ENCODE measurements at places on chromosomes 13 and 19. TPM values are rescaled to one million over a fixed set of nuclear protein-coding genes. Genes with fewer than 3 reads are reported as not detected.

DNA sequence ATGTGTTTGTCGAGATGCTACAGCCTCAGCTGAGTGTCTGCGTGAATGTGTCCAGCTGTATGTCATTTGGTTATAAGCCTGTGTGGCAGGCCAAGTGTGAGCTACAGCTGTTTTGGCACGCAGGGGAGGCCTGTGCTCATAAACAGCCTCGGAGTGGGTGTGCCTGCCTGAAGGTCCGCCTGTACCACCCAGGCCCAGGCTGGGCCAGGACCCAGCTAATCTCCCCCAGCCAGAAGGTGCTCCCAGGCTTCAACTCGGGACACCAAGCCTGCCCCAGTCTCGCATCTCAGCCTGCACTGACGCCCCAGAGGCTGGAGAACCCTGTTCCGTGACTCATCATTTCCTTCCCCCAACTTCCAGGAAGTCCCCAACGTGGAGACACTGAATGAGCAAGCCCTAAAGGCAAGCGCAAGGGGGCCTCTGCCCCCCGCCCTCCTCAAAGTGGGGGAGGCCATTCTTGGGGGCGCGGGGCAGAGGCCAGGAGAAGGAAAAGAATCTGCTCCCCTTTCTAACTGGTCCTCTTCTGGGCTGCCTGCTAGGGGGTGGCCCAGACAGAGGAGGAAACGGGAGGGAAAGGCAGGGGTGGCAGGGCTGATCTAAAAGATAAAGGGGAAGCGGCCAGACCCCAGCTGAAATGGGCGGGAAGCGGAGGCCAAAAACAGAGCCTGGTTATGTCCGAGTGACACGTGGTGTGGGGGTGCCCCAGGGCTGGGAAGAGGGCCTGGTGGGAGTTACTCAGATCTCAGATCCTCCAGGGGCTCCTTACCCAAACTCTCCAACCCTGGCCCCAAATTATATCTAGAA, 2.0 kb downstream of the SLC1A5 start:
- peak; percentile 90 for DNase-seq

EID2 gene
- 5.7 TPM for total RNA-seq

ICAM4 gene
- total RNA-seq: 0.27 TPM

MAG gene
- not detected for total RNA-seq

DNA sequence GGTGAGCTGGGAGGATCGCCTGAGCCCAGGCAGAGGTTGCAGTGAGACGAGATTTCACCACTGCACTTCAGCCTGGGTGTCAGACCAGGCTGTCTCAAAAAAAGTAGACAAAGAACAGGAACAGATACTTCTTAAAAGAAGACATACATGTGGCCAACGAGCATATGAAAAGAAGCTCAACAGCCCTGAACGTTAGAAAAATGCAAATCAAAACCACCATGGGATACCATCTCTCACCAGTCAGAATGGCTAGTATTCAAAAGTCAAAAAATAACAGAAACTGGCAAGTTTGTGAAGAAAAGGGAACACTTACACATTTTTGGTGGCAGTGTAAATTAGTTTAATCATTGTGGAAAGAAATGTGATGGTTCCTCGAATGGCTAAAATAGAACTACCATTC, 3.0 kb upstream of the LGALS14 start:
- no peak for DNase-seq

DNA sequence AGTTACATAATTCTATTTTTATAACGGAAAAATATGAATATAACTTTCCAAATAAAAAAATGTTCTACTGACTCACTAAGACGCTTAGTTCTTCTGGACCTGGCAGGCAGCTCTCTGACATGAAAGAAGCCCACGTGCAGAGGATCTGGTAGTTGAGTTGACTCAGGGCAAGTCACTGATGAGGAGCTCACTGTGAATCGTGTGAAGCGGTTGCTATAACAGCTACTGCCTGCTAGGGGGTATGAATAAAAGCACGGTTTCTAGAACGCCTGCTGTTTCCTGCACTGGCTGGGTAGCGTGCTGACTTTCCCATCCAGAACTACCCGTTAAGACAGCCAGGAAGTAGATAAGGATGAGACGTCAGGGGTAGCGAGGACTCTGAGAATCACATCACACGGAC, 54.7 kb upstream of the WASF3 start:
- peak; percentile 88 for DNase-seq

SLITRK1 gene
- not detected for total RNA-seq

- no peak for DNase-seq
Observed at GRCh38 chr13:95260031-95260525, 41.2 kb downstream of the ABCC4 start.

- DNase-seq: no peak
Observed at GRCh38 chr19:15123031-15123890, 16.1 kb downstream of the SYDE1 start.

ZNF506 gene
- total RNA-seq: 7.1 TPM

GRCh38 chr13:48504606-48505005, 28.3 kb downstream of the RCBTB2 start:
- no peak for DNase-seq

- DNase-seq: peak; percentile 32
Observed at GRCh38 chr13:46561691-46562090, 8.7 kb downstream of the LRCH1 start.

CERS1 gene
- total RNA-seq: 1.1 TPM

DNA sequence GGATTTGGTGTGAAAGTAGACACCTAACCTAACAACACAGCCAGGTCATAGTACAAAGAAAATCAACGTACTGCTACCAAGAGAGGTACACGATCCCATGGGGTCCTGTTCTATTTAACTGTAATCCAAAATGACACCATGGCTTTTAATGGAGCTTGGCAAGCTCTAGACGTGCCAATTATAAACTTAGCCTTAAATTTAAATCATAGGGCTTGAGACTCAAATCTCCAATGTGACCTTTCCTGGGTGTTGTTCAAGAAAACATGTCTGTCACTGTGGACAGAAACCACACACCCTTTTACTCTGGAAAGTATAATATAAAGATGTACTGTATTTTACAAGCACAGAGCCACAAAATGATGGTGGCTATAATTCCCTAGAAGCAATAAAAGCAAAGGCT, 299.3 kb downstream of the ENOX1 start:
- no peak for DNase-seq

SYCN gene
- total RNA-seq: not detected

DNA sequence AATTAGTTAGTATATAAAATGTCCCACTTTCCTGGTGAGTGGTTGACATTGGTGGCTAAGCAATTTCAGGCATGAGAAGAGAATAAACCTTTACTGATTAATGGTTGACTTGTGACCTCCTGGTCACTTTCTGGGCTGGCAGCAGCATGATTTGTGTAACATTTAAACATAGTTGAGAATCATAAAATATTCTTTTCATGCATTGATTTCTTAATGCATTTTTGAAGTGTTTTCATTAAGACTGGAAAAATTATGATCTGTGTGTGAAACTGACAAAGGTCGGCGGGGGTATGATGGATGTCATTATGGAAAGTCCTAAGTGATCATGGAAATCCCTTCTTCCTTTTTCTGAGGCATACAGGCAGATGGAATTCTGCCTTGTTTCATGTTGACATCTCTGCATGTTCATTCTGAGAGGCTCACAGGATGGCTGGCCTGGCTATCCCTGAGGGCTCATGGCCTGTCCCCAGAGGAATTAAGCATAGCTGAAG, 98.7 kb upstream of the RNF113B start:
- no peak for DNase-seq

RNF126 gene
- 28.9 TPM for total RNA-seq

DNA sequence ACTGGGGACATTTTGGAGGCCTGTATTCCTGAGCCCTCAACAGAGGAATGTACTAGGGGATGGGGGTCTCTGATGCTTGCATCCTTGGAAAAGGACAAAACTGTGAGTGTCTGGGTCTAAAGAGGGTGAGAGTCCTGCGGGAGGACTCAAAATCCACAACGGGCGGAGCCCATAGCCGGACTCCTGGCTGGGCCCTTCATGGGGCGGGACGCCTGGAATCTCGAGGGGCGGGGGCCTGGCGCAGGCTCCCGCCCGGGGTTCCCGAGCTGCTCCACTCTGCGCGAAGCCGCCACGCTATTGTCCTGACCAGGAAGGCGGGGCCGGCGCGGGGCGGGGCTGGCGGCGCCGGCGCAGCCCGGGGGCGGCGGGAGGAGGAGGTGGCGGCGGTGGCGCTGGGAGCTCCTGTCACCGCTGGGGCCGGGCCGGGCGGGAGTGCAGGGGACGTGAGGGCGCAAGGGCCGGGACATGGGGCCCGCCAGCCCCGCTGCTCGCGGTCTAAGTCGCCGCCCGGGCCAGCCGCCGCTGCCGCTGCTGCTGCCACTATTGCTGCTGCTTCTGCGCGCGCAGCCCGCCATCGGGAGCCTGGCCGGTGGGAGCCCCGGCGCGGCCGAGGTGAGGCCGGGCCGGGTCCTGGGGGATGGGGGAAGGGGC, at the start of gene APLP1:
APLP1 (plus strand) TSS at position 403 of the 651 bp plus-strand sequence; CDS start at position 466, 63 bp downstream.
- DNase-seq: peak; percentile 58

PTH2 gene
- not detected for total RNA-seq

DNA sequence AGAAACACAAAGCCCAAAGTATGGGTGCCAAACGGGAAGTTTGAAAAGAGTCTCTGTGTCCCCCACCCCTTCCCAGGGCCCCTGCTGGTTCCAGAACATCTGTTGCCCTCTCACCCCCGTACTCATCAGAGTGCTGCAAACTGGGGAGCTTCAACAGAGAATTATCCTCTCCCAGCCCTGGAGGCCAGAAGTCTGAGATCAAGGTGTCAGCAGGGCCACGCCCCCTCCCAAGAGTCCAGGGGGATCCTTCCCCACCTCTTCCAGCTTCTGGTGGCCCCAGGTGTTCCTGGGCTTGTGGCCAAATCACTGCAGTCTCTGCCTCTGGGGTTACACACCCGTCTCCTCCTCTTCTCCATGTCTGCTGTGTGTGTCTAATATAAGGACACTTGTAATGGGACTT, 183.4 kb downstream of the PTPRS start:
- DNase-seq: no peak

- DNase-seq: no peak
Observed at GRCh38 chr19:1284293-1284978, 1.2 kb upstream of the EFNA2 start.

DNA sequence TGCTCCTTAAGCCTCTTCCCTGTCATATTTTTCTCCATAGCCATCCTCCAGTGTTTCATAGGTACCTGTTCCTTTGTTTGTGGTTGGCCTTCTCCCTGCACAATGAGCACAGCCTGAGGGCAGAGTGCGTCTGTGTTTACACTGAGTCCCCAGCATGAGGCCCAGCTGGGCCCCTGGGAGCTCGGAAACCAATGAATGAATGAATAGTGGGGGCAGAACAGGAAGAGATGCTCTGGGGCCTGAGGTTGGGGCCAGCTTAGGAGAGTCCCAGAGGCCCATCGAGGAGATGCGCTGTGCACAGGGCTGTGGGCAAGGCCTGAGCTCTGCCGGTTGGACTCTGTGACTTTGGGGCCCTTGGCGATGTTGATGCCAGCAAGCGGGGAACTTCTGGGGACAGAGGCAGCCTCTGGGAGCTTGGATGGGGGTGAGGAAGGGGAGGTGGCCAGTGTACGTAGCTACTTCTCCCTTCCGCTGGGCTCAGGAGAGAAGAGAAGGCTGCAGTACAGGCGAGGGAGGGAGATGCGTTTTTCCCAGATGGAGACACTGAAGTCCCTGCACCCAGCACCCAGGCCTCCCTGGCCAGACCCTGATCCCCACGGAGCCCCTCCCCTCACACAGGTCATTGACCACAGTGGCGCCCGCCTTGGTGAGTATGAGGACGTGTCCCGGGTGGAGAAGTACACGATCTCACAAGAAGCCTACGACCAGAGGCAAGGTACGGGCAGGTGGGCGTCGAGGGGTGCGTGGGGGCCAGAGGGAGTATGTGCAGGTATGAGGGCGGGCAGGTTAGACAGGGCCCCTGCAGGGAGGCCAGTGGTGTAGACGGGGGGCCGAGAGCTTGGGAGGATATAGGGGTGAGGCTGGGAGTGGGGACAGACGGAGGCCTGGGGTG, 5.1 kb downstream of the TBCB start:
- no peak for DNase-seq

SLITRK6 gene
- total RNA-seq: 0.18 TPM

DNA sequence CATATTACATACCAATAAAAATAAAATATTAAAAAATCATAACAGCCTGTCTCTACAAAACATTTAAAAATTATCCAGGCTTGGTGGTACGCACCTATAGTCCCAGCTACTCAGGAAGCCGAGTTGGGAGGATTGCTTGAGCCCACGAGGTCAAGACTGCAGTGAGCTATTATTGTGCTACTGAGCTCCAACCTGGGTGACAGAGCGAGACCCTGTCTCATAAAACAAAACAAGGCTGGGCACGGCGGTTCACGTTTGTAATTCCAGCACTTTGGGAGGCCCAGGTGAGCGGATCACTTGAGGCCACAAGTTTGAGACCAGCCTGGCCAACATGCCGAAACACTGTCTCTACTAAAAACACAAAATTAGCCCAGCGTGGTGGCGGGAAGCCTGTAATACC, 52.2 kb upstream of the LSM14A start:
- DNase-seq: no peak

CASP14 gene
- not detected for total RNA-seq
